ENCODE measurements at places on chromosomes 12 and 14.
A peak's percentile ranks its signal among the peaks of the same experiment; 100 is the strongest.

- DNase-seq: peak; percentile 46
Measured at GRCh38 chr12:45732250-45732649, 2.7 kb downstream of the ARID2 start.

- DNase-seq: no peak
Measured at GRCh38 chr12:22858849-22859570, 234.0 kb downstream of the ETNK1 start.

DNA sequence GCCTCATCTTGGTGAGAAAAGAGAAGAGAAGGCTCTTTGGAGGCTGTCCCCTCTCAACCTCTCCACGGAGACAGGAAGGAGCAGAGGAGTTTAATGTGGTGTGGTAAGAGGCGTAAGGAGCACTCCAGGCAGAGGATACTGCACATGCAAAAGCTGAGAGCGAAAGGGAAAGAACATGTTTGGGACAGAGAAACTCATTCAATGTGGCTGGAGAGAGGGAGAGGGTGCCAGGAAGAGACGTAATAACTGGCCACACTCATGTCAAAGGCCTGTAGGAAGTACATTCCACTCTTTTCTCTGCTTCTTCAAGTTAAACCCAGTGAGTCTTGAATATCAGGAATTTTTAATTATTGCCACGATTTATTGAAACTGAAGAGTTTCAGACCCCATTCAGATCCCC lies 12.0 kb downstream of the VDR start:
- no peak for DNase-seq

DNA sequence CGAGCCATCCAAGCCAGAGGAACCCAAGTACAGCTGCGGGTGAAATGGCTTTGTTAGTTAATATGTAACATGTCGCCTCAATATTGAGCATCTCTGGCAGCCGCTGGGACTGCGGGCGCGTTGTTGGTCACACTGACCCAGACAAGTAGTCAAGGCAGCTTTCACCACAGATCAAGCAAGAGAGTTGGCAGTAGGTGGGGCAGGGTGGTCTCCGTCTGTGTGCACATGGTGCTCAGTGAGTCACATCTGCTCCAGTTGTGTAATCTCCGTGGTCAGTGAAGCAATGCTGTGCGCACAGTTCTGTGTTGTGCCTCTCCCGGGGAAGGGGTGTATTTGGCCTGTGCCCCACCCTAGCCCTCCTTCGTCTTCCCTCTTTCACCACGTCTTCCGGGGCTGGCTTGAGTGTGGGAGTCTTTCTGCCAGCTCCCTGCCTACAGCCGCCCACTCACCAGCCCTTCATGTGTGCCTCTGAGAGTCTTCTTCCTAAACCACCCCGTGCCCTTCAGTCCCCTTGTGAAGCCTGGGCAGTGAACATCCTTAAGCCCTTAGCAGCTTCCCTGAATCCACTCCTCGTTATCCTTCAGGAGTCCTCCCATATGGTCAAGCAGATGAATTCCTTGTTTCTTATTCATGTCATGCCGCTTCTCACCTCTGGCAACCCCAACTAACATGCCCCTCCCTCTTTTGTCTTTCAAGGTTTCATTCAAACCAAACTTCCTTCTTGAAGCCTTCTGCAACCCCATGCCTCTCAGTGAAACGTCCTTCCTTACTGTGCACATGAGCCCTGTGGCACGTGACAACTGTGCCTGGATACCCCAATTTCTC lies 242.1 kb downstream of the CACNA1C start:
- DNase-seq: no peak

DNA sequence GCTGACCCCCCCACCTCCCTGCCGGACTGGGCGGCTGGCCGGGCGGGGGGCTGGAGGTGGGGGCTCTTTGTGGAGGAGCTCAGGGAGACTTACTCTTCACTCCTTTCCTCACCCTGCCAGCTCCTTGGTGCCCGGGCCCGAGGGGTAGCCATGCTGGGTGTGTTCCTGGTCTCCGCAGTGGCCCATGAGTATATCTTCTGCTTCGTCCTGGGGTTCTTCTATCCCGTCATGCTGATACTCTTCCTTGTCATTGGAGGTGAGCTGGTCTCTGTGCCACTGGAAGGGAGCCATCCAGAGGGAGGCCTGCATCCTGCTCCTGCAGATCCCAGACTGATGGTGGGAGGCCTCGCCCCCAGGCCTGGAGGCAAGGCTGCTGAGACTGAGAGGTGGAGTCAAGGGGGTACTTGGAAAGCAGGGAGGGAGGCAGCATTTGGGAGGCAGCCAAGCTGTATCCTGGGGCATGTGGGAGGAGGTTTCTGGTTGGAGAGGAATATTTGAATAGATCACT lies 19.7 kb downstream of the SOAT2 start:
- DNase-seq: peak; percentile 13

DNA sequence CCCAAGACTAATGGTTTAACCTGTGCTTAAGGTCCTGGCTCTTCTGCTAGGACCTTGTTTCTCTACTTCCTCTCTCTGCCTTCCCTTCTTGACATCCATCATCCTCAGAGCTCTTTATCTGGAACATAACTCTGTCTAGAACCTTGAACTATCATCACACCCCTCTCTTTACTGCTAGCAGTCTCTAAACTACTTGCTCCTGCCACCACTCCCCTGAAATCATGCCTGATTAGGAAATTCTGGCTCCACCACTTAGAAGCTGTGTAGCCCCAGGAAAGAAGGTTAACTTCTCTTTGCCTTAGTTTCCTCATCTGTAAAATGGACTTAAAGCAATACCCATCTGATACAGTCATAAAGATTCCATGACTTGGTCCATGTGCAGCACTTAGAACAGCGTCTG lies 9.1 kb downstream of the SLC38A1 start:
- DNase-seq: no peak

- DNase-seq: peak; percentile 70
Measured at GRCh38 chr14:69554500-69554899, 20.2 kb downstream of the CCDC177 start.

DNA sequence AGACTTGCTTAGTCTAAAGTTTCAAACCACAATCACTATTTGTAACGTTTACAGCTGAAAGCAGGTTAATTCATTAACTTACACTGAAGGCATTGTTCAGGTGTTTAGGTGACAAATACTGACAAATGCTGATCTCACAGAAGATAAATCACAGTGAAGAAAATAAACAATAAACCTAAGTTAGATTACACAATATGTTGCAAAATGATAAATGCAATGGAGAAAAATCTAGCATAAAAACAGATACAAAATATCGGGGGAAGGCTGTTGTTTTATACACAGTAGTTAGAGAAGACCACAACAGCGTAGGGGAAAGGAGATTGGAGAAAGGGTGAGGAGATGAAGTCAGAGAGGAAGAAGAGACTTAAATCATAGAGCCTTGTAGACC lies 3.0 kb downstream of the SCAF11 start:
- no peak for DNase-seq

- DNase-seq: no peak
Measured at GRCh38 chr12:18643681-18644080, 94.1 kb downstream of the PLCZ1 start.

DNA sequence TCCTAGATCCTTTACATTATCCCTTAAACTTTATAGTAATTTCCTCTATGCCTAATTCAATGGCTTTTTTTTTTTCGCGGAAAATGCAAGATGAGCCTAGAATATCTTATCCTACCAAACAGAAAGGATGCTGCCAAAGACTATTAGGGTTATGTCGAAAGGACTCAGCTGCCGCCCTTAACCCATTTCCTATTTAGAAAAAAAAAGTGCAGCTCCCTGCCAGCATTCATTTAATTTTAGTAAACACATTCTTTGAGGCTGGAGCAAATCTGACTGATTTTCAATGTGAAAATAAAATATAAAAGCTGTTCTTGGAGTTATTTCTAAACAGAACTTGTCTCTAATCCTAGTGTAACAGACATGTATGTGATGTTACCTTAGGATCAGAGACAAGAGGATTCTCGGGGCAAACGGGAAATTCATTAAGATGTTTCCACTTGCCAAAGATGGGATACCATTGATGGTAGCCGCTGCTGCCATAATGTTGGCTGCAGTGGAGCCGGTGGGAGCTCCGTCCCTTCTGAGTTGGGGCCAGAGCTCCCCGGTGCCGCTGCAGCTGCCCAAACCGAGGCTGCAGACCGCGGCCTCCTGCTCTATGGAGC lies 8.2 kb upstream of the A2M start:
- DNase-seq: no peak

DNA sequence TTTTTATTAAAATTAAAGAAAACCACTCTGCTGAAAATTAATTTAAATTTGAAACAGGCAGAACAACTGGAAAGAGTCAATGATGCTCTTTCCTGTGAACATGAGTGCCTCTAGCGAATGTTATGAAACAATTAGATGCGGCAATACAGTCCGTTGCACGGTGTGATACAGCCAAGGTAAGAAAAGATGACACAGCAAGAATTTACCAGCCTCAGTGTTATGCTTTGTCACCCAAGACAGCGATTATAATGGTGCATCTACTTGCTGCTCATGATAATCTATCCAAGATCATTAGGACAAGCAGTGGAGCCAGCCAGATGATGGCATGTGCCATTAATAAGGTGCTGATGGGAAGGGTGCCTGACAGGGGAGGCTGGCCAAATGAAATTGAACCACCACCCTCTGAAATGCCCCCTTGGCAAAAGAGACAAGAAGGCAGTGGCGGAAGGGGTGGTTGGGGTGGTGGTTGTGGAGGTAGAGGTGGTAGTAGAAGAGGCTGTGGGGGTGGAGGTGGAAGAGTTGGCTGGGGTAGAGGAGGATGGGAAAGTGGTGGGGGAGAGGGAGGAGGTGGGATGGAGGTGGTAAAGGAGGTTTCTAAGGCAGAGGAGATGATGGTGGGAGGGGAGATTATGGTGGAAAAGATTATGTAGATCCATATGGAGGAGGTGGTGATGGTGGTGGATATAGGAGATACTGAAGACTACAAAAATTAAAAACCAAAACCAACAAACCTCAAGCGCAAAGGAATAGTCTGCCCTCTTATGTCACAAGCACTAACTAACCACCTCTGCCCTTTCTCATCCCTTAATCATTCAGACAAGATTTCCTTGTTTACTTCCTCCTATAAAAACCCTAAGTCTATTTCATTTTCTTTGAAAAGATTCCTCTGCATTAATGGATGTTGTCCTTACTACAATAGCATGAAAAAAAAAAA lies 4.0 kb upstream of the RESF1 start:
- DNase-seq: no peak

- no peak for DNase-seq
Measured at GRCh38 chr14:33990790-33991189, 39.9 kb upstream of the EGLN3 start.
